Stimulated activated CD4-positive, alpha-beta T cell treated with anti-CD3 and anti-CD28 coated beads, TNF-alpha, amount 100 ng/mL, for 1 hour (primary cell): ENCODE measurements at places on chromosomes 5 and 9.
A peak's percentile ranks its signal among the peaks of the same experiment; 100 is the strongest.

DNA sequence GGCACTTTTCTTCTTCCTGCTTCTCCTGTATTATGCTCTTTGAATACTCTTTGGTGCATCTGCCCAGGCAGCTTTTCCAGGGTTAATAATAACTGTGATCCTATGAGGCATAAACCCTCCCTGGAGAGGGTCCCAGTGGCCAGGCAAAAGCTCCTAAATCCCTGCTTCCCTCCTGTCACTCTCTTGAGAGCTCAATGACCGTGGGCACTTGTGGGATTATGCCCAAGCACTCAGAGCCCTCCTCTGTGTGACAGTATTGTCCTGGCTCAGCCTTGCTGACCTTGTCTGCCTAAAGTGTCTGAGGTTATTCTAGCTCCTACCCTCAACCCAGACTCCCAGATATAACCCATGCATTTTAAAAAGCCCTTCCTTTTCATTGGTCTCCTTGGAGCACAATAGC, 51.9 kb downstream of the GALNT10 start:
- DNase-seq: no peak

DNA sequence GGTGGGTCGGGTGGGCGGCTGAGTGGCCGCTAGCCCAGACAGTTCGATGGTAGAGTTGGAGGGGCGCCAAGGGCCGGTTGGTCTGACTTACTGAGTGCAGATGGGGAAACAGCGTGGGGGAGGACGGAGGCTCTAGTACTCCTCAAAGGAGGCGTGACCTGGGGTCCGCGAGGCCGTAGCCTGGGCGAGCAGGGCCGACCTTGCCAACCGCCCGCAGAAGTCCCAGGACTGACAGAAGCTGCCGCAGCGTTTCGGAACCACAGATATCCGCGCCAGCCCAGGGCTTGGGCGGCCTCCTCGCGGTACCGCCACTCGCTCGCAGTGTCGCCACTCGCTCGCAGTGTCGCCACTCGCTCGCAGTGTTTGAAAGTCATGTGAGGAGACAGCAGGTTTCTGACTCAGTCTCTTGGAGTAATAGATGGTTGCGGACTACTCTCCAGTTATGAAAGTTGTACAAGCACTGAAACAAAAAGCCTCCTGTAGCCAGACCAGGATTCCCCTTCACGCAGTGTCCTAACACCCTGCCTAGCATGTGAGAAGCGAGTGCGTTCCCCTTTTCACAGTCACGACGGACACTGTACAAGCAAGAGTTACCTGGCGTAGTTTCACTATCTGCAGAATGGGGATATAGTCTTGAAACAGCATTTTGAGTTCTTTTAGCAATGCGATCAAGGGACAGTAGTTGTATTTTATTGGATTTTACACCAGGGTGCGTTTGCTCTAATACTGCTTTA, 674 bp downstream of the TMEM38B start:
- peak; percentile 27 for DNase-seq

- no peak for DNase-seq
Observed at GRCh38 chr5:124278636-124279035, 467.8 kb downstream of the ZNF608 start.

DNA sequence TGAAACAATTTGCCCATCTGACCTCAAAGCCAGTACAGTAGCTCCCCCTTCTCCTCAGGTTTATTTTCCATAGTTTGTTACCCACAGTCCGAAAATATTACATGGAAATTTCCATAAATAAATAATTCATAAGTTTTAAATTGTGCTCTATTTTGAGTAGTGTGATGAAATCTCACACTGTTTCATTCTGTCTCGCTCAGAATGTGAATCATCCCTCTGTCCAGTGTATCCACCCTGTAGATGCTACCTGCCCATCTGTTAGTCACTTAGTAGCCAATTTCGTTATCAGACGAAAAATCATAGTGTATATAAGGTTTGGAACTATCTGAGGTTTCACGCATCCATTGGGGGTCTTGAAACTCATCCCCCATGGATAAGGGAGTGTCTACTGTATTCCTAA, 100.7 kb upstream of the IL7R start:
- DNase-seq: no peak

DNA sequence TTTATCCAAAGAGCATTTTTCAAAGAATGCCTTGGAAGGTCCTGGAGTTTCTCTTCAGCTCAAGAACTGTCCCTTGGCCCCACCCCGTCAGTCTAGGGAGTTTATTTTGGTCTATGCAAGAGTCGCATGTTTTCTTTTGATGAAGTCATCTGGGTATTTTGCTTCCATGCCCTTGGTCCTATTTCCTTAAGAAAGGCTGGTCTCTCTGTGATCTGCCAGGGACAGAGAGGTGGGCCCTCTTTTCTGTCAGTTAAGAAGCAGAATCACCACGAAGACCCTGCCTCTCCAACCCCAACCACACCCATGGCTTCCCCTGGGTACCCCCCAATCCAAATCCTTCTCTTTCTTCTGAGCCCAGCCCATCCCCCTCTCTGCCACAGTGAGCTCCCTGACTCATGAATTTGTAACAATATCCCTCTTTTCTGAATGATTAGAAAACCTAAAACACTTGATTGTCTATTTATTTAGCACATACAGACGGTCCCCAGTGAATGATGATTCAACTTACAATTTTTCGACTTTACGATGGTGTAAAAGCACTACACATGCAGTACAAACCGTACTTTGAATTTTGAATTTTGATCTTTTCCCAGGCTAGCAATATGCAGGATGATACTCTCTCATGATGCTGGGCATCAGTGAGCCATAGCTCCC, 163.5 kb upstream of the ADRA1B start:
- no peak for DNase-seq

- no peak for DNase-seq
Observed at GRCh38 chr9:18159254-18159653, 314.7 kb upstream of the ADAMTSL1 start.

DNA sequence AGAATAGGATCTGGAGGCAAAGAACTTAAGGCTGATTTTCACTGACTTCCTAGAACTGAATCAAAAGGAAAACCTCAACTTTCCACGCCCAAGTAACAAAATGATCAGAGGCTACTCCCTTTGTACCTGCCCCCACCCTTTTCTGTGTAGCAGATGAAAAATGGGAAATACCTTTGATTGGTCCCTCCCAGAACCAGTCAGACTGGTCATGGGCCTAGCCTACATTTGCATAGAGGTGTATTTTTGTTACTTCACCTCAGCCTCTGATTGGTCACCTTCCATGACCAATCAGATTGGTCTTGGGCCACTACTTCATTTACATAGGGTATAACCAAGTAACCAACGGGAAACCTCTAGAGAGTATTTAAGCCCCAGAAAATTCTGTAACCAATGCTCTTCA, 1553.5 kb upstream of the C9orf72 start:
- no peak for DNase-seq

- no peak for DNase-seq
Observed at GRCh38 chr5:893711-894110, 1.0 kb downstream of the TRIP13 start.

GRCh38 chr9:101684665-101685064, 53.8 kb downstream of the GRIN3A start:
- no peak for DNase-seq

DNA sequence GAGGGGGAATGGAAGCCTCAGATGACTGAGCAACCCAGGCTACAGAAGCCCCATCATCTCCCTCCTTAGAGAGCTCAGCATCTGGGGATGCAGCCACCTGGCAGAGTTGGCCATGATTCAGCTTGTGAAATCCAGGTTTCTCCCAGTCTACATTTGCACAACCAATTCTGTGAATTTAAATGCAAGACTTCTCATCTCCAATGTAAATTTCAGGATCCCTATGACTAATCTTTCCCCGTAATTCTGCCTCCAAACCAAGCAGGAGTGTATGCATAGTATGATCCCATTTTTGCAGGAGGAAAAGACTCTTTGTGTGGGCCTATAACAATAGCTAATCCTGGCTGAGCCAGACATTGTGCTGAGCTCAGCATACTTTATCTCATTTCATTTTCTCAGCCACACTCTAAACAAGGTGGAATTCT, 59.6 kb upstream of the IL17B start:
- DNase-seq: no peak

- DNase-seq: no peak
Observed at GRCh38 chr9:16134351-16134750, 581.5 kb downstream of the CCDC171 start.

DNA sequence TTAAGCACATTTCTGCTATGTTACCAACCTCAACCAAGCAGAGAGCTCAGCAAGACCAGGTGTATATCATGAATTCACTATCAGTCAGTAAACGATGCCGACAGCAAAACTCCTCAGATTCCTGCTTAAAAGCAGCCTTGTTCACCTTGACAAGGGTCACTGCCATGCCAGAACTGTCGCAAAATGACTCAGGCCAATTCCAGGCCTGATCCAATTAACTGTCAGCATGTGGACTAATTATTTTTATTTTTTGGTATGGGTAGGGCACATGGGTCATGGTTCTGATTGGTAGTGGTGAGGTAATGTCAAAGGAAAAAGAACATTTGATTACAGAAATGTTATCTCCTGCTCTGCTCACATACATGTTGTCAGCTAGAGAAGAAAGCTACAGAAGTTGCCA, 214.2 kb upstream of the OTULINL start:
- DNase-seq: no peak

GRCh38 chr5:91423871-91424270, 40.8 kb upstream of the ARRDC3 start:
- DNase-seq: no peak

- DNase-seq: no peak
Observed at GRCh38 chr9:114899461-114899860, 30.9 kb downstream of the TNFSF8 start.

GRCh38 chr9:11016081-11016480, 403.3 kb upstream of the PTPRD start:
- no peak for DNase-seq

- no peak for DNase-seq
Observed at GRCh38 chr9:137759117-137759516, 118.5 kb upstream of the CACNA1B start.

DNA sequence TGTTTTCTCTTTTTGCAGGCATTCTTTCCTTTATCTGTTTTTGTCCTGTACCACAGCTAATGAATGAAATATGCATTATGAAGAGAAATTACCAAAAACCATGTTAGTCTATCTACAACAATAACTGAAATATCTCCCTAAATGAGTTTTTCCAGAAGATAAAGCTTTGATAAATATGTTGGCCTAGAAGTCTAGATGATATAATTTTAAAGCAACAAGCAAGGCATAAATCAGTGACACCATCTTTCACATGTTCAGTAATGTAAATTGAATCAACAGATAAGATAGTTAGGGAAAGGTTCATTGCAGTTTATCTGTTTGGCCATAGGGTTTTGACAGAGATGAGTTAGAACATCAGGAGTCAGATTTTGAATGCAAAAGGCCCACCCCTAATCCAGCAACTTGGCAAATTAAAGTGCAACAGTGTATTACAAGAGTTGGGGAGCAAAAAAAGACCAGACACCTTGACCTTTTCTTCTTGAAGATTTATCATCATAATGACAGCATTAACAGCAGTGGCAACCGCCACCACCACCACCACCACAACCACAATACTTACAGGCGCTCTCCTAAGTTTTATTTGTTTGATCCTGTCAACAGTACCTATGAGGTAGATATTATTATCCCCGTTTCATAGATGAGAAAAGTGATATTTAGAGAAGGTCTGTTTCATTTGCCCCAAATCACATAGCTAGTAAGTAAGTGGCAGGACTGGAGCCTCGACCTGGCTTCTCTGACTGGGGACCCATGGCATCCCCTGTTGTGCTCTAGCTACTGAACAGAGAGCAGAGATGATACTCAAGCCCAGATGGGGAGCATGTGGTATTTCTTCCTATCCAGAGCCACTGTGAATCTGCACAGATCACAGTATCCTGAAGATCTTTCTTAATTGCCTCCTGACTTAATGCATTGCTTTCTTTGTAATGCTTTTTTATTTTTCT, 122.8 kb upstream of the DHFR start:
- no peak for DNase-seq

DNA sequence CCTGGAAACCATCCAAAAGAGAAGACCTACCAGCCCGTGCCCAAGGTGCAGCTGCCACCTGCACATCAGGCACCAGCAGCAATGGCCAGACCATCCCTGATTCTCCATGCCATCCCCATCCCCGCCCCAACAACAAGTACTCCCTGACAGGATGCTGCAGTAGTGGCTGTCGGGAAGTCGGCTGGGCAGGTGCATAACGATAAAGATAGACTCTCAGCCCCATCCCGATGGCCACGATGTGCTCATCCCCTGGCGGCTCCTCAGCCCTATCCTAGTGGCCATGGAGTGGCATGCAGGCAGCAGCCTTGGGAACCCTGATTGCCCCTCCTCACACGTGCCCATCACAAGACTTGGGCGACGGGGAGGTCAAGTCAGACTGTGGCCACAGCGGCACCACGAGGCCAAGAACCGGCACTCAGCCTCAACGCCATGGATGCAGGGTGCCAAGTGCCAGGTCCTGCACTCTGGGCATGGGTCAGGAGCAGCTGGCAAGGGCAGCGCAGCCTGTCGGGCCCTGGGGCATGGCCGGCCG, 368.8 kb upstream of the SPATA31A5 start:
- no peak for DNase-seq

DNA sequence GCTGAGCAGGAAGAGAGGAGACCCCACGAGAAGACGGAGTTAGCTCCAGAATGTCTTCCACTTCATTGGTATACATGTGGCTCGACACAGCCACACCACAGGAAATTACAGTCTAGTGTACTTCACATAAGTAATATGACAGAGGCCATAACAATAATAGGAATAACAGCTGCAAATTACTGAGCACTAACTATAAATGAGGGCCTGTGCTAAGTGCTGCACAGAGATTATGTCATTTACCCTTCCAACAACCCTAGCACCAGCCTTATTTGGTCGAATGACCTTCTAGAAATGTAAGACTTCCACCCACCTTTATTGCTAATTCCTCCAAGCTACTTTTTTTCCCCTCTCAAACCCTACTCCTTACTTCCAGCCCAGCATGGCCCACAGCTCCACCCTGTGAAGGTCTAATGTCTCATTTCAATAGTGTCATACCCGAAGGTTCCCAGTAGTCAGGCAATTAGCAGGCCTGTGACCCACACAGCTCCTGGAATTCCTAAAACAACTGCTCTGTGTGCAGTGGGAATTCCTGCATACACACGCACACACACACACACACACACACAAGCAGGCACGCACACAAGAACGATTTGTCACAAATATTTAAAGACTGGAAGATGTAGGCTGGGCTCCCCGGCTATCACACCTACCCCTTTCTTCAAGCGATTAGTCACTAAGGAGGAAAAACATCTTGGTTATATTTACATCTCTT, 134.5 kb downstream of the FRMD3 start:
- no peak for DNase-seq

GRCh38 chr5:32332966-32333365, 20.2 kb upstream of the MTMR12 start:
- no peak for DNase-seq

GRCh38 chr5:112960315-112960714, 16.3 kb upstream of the DCP2 start:
- DNase-seq: no peak

GRCh38 chr5:107370396-107370968, 300.3 kb downstream of the EFNA5 start:
- no peak for DNase-seq
